ENCODE measurements at places on chromosomes 16 and 17.

- DNase-seq: peak; percentile 55
These were observed 215.2 kb downstream of the ZFHX3 start for GRCh38 chr16:72832621-72833248.

DNA sequence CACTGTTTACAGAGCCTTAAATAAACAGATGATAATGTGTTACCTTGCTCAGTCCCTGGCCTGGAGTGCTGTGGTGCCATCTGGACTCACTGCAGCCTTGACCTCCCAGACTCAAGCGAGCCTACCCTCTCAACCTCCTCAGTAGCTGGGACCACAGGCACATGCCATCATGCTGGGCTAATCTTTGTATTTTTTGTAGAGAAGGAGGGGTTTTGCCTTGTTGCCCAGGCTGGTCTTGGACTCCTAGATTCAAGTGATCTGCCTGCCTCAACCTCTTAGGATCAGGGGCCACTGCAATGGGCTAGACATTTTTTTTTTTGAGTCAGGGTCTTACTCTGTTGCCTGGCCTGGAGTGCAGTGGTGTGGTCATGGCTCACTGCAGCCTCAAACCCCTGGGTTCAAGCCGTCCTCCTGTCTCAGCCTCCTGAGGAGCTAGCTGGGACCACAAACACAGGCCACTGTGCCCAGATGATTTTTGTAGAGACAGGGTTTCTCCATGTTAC is 5.0 kb upstream of the NAGLU start:
- DNase-seq: no peak

- DNase-seq: peak; percentile 88
These were observed 1.6 kb downstream of the MRM1 start for GRCh38 chr17:36602924-36603384.

DNA sequence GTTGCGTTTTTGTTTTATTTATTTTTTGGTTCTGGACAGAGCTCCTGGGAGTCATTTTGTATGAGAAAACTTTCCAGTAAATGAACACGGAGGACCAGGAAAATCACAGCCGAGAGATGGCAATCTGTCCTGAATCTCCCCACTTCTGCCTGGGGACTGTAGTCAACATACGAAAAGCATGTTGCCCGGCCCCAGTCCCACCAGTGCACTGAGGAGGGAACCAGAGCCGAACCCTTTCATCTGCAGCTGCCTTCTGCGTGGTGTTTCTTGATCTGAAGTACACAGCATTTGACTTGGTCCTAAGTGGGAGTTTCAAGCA is 18.9 kb downstream of the SNX11 start:
- no peak for DNase-seq

DNA sequence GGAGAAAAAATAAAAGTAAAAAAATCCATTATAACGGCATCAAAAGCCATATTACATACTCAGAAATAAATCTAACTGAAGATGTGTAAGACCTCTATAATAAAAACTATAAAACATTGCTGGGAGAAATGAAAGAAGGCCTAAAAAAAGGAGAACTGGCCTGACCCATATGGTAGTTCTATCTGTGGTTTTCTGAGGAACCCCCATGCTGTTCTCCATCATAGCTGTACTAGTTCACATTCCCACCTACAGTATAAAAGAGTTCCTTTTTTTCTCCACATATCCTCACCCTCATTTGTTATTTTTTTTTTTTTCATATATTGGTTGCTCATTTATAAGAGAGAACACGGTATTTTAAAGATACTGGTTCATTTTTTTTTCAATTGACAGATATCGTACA is 191.8 kb downstream of the STX8 start:
- no peak for DNase-seq

DNA sequence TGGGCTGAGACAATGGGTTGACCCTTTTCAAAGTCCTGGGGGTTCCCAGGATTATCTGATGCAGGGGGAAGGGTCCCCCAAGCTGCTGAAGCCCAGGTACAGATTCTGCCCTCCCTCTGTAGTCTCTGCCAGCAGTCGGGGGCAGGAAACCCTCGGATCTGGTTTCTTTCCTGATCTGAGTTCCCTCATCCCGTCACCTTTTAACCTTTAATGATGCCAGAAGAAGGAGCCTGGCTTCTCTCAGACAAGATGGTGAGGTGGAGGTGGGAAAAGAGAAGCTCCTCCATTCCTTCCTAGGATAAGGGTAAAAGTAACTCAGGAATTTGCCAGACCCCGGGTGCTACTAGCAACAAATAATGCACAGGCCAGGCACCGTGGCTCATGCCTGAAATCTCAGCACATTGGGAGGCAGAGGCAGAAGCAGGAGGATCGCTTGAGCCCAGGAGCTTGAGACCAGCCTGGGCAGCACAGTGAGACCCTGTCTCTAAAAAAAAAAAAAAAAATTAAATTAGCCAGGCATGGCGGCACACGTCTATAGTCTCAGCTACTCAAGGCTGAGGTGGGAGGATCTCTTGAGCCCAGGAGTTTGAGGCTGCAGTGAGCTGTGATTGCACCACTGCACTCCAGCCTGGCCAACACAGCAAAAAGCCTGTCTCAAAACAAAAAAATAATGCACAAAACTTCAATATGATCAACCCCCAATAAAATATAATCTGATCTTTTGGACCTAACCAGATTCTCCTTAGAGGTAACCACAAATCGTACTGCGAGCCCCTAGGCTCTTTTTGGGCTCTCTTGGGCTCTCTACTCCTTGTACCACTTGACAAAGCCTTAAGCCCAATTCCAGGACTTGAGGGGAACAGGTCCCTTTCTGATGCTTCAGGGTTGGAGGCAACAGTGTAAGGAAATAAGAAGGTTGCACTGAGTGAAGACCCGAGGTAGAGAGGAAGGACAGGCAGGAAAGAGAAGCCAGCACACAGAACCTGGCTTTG is 5.7 kb downstream of the CDC42EP4 start:
- no peak for DNase-seq

GRCh38 chr16:4373356-4373908 is 1.8 kb downstream of the VASN start:
- no peak for DNase-seq

DNA sequence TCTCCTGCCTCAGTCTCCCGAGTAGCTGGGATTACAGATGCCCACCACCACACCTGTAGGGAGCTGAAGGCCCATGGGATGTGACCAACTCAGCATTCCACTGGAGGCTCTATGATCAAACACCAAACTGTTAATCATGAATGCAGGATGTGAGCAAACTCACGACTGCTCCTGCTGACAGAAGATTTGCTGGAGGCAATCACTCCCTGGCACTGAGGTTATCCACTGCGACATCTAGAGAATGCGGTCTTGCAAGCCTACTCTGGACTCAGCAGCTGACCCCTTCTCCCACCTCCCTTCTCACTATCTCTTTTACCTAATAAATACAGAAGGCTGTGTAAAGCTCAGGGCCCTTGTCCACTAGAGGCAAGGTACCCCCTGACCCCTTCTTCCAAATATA is 4.9 kb downstream of the TEX14 start:
- no peak for DNase-seq

- DNase-seq: no peak
These were observed 2.4 kb downstream of the NUP93 start for GRCh38 chr16:56732366-56732765.

- no peak for DNase-seq
These were observed 21.4 kb downstream of the EMP2 start for GRCh38 chr16:10558746-10559641.

- no peak for DNase-seq
These were observed 1.8 kb upstream of the NSMCE1 start for GRCh38 chr16:27270349-27270748.

GRCh38 chr17:66873962-66874361 is 39.0 kb downstream of the CACNG5 start:
- no peak for DNase-seq

DNA sequence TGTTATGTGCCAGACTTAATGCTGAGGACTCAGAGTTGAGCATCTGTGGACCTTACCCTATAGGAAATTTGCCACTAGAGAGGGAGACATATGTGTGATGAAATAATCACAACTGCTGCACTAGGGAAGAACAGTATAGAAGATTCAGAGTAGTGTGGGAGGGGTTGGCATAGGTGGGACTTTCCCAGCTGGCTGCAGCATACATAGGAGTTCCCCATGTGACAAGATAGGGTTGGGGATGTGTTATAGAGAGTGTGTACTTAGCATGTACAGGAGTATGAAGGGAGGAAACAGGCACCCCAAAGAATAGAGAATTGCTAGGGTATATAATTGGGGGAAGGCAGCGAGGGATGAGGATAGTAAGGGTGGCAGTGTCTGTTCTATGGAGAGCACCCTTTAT is 2.9 kb downstream of the NUP93 start:
- DNase-seq: no peak

- DNase-seq: no peak
These were observed 7.5 kb downstream of the BTBD17 start for GRCh38 chr17:74354123-74354522.

DNA sequence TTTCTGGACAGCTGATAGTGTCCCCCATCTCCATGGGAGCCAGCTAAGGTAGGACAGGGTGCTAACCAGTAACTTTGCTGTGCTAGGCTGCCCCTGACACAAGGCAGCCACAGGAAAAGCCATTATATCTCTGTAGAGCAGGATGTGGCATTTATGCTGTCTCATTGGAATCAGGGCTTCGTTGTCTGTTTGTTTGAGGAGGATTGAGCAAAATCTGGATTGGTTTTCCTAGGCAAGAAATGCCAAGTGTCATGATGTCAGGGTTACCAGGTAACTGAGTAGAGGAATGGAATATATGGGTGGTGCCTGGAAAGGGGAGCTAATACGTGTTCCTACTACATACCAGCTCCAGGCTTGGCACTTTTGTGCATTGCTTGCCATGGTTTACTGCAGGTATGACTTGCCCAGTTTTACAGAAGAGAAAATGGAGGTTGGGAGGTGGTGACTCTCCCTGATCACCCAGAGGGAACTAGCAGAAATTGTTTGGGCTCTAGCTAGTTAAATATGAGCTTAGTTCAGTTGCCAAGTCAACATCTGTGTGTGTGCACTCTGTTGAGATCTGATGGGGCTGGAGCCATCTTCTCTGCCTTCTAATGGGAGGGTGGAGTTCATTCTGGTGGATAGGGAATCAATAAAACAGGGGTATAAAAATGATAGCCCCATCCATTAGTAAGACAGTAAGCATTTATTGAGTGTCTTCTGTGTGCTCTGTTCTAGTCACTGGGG is 33.9 kb downstream of the GNAO1 start:
- no peak for DNase-seq

DNA sequence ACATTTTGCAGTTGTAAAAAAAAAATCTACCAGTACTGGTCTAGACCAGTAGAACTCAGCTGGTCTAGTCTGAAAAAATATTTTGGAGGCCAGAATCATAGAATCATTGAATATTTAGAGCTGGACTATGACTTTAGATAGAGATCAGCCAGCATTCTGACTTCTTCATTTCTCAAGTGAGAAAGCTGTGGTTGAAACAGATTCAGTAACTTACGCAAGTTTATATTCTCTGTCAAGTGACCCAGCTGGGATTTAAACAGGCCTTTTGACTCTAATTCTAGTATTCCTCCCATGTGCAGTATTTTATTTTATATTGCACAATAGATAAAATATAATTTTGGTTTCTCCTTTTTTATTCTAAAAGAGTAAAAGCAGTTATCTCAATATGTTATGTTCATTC is 4.9 kb downstream of the TNRC6A start:
- DNase-seq: no peak

GRCh38 chr16:79182616-79183015 is 417.9 kb downstream of the MAF start:
- DNase-seq: no peak

- DNase-seq: no peak
These were observed 22.9 kb upstream of the C1QL1 start for GRCh38 chr17:44990994-44991393.

GRCh38 chr16:49594685-49595498 is 221.3 kb downstream of the C16orf78 start:
- no peak for DNase-seq

- no peak for DNase-seq
These were observed 1.4 kb downstream of the HBM start for GRCh38 chr16:167122-167690.

DNA sequence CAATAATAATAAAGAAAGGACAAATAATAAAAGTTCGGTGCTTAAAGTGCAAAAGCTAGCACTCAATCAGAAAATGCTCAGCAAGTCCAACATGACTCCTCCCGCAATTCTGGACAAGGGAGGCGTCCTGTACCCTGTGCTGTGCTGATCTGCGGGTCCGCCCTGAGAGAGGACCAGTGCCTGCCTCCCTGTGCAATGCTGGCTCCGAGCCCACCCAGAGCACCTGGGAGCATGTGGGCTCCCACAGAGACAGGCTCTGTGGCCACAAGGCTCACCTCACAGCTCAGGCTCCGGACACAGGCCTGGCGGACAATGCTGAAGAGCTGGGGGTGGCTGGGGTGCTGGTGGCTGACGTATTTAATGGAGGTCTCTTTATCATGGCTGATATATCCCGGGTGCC is 11.1 kb downstream of the FLCN start:
- no peak for DNase-seq

DNA sequence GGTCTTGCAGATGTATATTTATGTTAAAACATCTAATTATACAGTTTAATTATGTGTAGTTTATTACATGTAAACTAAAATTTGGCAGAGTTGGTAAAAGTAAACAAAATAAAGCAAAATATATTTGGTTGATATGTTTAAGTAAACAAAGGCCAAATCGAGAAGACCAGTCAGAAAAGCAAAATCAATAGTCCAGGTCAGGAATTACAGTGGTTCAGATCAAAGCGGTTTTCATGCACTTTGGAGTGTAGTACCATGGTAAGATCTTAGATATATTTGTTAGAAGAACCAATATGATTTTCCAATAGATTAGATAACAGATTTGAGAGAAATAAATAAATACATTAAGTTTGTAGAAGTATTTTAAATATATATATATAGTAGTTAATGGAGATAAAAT is 1421.6 kb upstream of the CDH8 start:
- DNase-seq: no peak

- peak; percentile 86 for DNase-seq
These were observed at the start of gene CHRNB1 for GRCh38 chr17:7444682-7445618. Gene CHRNB1 (plus strand): TSS chr17:7445061. CDS start chr17:7445128, 67 bp downstream.
